ENCODE measurements at places on chromosomes 3 and 15.

DNA sequence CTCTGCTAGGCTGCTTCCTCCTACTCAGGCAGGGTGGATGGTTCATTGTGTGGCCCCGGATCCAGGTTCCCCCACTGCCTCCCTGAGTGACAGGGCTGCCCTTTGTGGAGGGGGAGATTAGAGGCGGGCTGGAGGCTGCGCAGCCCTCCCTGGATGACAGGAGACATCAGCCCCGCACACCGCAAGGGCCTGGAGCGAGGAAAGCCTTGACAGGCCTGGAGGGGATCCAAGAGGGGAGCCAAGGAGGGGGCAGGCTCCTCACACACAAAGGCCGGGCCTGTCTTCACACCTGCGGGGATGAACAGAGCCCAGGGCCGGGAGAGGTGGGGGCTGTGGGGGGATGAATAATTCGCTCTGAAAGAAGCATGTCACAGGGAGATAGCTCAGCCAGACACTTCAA, 72.9 kb downstream of the RPN1 start:
- no peak for DNase-seq

- no peak for DNase-seq
Observed at GRCh38 chr15:77068633-77069032, 2.3 kb downstream of the TSPAN3 start.

DNA sequence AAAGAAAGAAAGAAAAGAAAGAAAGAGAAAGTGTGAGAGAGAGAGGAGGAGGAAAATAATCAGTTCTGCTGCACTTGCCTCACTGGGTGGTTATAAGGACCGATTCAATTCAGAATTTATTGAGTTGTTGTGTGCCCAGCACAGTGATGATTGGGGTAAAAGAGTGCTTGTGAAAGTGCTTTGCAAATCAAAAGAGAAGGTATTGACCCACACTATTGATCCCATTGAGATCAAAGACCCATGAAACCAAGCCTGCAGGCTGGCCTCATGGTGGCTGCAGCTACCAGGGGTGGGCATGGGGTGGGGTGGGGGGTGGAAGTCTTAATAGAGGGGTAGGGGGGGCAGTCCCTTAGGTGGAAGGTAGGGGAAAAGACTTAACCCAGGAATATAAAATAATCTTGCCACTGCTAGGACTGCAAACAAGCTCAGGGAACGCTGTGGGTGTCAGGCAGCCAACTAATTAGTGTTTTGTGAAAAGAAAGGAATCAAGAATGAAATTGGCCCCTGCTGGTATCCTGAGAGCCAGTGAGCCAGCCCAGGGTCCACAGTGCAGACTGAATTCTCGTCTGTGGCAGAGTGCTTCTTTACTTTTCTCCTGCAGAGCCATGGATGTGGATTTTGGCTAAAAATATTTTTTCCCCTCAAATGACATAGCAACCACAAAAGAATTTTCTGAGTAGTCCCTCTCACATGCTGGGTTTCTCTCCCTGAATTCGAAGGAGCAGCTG, 34.2 kb downstream of the CLEC3B start:
- no peak for DNase-seq

- no peak for DNase-seq
Observed at GRCh38 chr15:80266745-80267144, 14.7 kb upstream of the CTXND1 start.

DNA sequence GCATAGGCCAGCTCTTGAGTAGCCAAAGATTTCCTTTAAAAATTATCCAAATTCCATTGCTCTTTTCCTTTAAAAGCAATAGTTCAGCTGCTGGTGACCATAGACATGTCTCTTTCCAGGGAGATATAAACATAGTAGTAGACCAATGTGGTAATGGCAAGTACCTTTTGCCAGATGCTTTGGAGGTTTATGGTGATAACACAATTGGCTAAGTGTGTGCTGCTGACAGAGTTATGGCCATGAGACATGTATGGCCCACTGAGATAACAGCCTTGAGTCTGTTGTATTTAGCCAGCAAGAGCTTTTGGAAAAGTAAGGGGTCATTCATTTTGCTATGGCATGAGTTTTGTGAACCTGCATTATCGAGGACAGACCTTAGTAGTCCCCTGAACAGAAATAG, 1146.8 kb downstream of the TUSC7 start:
- no peak for DNase-seq

DNA sequence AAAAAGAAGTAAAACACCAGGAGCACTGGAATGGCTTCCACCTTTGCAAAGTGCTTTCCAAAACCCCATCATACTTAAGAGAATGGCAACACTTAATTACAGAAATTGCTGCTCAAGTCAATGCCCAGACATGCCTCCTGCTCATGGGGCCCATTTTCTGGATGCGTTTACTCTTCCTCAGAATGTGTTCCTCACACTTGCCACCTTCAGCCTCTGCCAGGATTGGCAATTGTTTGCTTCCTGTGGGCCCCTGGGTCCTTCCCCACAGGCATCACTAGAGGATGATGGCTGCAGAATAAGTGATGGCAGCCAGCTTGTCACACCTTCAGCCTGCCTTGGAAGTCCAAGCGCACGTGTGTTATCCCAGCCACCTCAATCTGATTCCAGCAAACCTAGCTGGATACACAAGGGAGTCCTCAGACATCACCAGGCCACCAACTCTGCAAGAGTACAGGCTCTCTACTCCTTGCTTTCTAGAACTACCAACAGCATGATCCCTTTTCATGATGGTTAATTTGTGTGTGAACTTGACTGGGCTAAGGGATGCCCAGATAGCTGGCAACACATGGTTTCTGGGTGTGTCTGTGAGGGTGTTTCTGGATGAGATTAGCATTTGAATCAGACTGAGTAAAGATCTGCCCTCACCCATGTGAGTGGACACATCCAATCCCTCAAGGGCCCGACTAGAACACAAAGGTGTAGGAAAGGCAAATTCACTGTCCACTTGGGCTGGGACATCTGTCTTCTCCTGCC, 4.9 kb upstream of the NUP210 start:
- no peak for DNase-seq

- DNase-seq = no peak
Observed at GRCh38 chr3:192719964-192720363, 7.4 kb downstream of the FGF12 start.

GRCh38 chr15:82730022-82730530, 20.4 kb upstream of the AP3B2 start:
- DNase-seq = no peak

DNA sequence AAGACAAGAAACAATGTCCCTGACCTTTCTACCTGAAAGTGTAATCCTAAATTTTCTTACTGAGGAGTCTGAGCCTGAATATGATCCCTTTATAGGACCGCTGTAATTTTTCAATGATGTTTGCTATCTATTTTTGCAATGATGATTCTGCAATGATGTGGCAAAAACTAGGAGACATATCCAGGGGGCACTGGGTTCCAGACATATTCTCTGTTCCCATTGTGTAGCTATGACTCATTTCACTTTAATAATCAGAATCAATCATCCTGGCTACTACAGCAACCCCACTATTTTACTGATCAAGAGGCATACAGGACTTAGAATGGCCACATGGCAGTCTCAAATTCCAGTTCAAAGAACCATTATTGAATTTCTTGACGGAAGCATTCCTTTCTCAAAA, 85.9 kb downstream of the AQR start:
- DNase-seq = no peak

- no peak for DNase-seq
Observed at GRCh38 chr3:69442771-69443311, 57.0 kb upstream of the FRMD4B start.

- no peak for DNase-seq
Observed at GRCh38 chr3:197335428-197336132, 37.2 kb upstream of the DLG1 start.

DNA sequence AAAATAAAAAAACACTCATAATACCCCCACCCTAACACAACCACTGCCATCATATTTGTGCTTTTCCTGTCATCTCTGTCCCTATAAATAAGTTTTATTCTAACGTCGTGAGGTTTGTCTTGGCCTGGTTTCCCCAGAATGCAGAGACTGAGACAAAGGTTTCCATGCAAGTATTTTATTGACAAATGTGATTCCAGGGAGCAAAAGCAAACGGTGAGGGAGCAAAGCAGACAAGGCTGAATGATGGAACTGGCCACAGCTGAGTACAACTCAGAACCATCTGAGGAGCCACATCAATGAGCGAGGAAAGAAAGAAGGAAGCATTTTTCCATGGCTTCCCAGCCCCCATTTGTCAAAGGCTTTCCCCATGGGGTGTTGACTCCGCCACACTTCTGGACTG, 37.7 kb upstream of the LARS2 start:
- no peak for DNase-seq

- DNase-seq = no peak
Observed at GRCh38 chr3:169260296-169260695, 403.2 kb downstream of the MECOM start.

DNA sequence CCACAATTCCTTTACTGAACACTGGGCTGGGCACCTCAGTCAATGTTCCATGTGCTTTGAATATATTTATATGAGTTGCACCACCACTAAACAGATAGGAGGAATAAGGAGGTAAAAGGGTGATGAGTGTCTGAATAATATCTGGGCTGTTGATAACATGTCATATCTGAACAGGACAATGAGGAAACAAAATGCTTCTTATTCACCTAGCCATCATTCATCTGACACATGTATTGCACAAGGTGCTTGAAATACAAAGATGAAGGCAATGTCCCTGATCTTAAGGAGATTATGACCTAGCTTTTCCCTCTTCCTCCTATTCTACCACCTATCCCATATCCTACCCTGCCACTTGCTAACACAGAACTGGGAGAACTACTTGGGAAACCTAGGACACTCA, 8.0 kb upstream of the CERS3 start:
- DNase-seq = no peak

DNA sequence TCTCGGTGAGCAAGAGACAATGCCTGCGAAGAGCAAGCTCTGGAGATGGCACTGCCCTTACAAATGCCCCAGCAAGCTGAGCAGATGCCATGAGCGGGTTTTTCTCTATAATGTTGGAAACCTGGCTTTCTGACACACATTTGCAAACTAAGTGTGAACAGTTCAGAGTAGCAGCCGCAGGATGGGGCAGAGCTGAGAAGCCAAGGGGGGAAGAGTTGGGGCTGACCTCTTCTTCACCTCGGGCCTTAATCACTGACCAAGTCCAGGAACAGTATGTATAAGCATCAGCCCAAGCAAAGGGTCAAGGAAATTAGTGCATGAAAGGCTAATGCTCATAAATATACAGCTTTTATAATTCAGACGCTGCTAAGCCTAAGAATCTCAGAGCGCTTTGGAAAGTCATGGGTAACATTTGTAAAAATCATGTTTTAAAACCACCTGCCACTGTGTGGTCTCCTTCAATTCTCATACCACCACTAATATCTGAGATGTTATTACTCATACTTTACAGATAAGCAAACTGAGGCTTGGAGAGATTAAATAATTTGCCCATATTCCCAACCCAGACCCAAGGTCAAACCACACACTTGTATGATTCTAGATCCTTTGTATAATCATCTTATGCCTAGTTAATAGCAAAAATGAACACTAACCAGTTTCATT, 603.4 kb downstream of the FOXP1 start:
- no peak for DNase-seq

DNA sequence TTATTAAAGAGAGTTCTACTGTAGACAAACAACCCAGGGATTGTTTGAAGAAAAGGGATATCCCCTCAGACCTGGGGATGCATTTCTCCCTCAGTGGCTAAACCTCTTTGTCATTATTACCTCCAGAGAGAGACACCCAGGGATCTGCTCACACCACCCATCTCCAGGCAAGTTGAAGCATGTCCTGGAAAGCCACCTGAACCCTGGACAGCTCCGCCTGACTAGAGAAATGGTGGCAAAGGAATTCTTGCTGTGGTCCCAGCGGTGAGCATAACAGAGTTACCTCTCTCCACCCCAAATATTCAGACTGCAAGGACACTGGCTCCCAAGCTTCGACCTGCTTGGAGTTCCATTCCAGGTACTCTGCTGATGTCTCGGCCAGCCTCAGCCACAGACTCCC, 320.2 kb downstream of the RORA start:
- DNase-seq = no peak
